ENCODE measurements at places on chromosomes 4 and X. TPM values are rescaled to one million over a fixed set of nuclear protein-coding genes. Genes with fewer than 3 reads are reported as not detected.

Gene CYTL1
- total RNA-seq: 103 TPM

Gene GJB1
- not detected for total RNA-seq

DNA sequence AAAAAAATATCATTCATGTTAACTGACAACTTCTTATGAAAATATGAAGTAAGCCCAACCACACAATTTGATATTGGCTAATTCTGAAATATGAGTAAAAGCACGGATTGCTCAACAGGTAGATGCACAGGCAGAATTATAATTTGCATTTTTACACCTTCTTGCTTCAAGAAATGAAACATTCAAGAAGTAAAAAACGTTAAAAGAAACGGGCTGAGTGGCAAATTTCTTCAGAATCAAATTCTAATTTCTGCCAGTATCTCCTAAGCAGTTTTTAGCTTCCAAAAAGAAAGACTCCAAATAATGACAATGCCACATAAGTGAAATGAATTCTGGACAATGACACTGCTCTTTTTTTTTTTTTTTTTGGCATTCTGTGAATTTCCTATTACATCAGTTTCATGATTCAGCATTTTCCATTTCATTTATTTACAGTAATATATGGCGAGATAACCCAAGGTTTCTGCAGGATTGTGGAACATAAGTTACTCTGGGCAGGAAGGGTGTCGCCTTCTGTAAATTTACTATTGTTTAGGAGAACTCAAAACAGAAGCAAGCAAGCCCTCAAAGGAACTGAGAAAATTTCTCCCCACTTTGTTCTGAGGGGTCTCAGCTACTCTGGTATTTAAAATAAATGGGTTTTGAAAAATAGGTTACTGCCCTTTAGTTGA, 1.4 kb downstream of the SEL1L3 start:
- peak; percentile 51 for DNase-seq

DNA sequence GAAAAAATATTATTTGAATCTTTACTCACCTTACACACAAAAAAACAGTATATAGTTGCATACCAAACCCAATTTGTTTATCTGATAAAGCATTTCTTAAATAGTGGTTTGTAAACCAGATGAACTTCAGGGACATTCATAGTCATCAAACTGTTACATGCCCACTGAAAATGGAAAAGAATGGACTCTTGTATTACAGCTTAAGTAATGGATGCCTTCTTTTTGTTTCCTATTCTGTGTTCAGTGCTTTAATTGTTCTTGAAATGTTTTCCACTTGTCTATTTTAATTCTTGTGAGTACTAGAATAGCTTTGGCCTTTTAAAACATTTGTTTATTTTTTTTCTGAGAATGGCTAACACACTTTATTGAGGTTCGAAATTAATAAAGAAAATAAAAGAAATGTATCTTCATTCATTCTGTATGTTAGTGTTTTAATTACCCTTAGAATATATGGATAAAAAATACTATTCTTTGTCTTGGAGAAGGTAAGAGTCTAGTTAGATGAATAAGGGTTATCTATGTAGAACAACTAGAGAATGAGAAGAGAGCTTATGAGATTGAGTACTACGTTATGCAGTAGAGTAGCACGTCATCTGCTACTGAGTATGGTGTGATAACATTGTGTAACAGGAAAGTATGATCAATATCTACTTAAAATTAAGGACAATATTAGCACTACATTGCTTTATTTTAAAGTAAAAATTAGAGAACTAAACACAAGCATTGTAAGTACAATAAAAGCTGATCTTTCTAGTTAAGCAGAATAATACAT, 9.9 kb downstream of the CPEB2 start:
- DNase-seq: no peak

DNA sequence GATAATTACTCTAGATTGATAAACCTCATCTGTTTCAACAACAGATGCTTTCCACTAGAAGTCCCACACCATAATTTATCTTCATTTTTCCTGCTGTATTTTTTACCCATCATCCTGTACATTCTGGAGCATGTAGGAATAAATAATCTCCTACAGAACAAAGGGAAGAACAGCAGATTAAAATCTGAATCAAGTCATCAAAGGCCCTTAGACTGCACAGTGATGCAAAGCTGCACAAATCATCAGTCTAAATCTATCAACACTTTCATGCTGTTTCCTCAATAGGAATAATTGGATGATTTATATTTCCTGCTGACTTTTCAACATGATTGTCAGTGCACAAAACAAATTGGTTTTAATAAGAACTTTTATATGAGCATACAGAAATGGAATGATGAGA, 1143.9 kb downstream of the STIM2 start:
- DNase-seq: no peak

DNA sequence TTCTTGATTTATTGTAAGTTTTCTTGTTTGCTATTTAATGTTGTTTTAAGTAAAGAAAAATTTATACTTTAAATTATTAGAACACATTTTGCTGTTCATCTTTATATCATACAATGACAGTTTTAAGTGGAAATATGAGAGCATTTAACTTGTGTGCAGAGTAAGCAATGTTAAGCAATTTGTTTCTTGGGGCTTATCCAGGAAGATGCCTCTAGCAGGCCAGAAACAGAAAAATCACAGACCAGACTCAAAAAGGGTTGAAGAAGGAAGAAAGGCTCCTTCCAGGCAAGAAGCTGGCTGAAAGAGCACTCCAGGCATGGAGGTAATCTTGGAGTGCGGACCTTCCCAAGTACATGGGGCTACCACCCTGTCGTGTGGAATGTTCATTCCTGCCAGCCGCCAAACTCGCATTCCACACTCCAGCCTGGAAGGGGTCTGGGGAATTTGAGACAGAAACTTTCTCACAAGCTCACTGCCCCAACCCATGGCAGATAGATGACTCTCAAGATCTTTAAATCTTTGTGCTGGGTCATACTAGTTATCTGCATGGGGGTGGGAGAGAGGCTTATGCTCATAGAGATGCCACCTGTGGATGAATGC, 1521.3 kb upstream of the AGA start:
- DNase-seq: no peak

GRCh38 chr4:133865612-133866327, 335.8 kb downstream of the PABPC4L start:
- peak; percentile 97 for DNase-seq

- peak; percentile 36 for DNase-seq
Measured at GRCh38 chrX:22338740-22339139, 66.0 kb downstream of the CBLL2 start.

Measured in H4 (cell line).